ENCODE measurements at places on chromosomes 1 and 21.
A peak's percentile ranks its signal among the peaks of the same experiment; 100 is the strongest.

DNA sequence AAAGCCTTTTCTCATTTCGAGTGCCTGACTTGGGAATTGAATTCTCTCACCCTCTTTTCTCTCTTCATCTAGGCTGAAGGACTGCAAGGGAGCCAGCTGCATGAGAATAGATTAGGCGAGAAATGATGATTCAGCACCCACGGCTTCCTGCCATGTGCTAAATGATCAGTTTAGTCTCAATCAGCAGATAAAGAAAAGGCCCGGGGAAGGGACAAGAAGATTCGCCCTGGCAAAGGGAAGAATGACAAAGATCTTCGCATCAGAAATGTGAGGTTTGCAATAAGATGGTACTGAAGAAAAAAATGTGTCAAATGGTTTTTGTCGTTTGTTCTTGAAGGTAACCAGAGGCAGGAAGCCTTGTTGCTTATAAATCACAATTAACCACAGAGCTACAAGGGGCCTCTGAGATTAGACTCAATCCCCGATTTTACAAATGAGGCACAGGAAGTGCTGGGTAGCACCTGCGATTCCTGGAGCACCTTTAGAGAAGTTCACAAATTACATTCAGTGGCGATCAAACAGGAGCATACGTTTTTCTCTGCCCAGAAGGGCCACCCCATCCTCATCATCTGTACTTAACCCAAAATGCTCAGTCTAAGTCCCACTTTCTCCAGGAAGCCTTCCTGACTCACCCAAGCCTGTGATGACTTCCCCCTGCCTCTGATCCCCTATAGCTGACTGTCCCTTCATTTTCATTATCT, 183.4 kb downstream of the ZNF281 start:
- DNase-seq = peak; percentile 5

- DNase-seq = no peak
These were observed 46.9 kb upstream of the LHX8 start for GRCh38 chr1:75087278-75087677.

- no peak for DNase-seq
These were observed 1.1 kb downstream of the TBX19 start for GRCh38 chr1:168281603-168282325.

- DNase-seq = peak; percentile 92
These were observed 76.8 kb downstream of the SLC45A1 start for GRCh38 chr1:8394456-8395321.

GRCh38 chr21:38525454-38525853, 27.2 kb upstream of the ERG start:
- DNase-seq = no peak

GRCh38 chr1:67853704-67854103, 20.4 kb upstream of the GNG12 start:
- peak; percentile 87 for DNase-seq

GRCh38 chr1:159940006-159940620, 5.3 kb downstream of the IGSF9 start:
- no peak for DNase-seq

- no peak for DNase-seq
These were observed 147.0 kb upstream of the FMN2 start for GRCh38 chr1:239944666-239945065.

DNA sequence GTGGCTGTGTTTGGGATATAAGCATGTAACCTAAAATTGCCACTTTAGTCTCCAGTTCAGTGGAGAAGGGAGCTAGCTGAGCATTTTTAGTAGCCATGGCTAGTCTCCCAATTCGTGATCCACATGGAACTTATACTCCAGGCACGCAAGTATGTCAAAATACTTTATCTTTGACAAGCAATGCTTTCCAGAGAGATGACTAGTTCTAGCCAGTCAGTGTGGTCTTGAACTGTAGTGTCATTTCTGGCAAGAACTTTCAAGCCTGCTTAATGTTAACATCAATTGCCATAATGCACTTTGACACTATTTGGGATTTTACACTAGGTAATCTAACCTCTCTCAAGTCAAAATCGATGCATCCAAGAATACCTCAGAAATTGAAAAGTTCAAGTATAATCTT, 660.0 kb downstream of the PTPRC start:
- DNase-seq = peak; percentile 82

DNA sequence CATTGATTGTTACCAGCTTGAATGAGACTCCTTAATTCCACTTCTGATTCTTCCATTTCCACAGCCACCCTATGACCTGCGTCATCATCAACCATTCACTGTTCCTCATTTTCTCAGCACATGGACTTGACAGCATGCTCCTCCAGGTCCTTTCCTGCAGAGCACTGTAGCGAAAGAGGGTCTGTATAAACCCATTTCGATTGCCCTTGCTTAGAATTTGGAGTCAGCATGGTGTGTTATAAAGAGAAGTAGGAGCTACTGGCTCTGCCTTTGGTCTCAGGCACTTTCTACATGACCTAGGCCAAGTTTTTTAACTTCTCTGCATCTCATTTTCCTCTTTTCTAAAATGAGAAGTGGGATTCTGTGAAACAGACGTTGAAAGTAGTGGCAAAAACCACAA, 133.8 kb downstream of the AK5 start:
- DNase-seq = no peak

DNA sequence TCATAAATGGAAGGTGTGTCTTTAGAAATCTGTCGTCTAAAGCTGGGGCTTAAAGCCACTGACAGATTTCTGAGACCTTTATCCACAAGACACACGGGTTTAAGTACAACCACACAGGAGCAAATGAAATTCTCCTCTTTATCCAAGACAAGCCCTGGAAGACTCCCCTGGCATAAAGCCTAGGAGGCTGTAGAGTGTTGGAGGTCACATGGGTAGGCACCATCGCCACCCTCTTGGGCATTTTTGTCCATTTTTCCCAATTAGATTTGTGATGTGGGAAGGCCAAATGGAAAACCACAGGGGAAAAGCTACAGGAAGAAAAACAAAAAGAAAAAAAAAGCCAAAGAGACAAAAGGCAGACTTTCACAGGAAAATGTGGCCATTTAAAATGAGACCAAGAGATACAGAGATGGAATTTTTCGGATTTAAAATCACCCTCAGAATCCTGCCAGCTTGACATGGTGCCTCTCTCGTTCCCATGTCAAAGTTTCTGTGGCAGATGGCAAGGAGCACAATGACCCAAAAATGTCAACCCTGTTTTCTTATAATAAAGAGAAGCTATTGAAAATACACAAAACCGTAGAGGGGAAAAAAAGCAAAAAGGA, 91.9 kb downstream of the PLD5 start:
- DNase-seq = no peak

GRCh38 chr1:226322986-226323385, 14.0 kb upstream of the LIN9 start:
- no peak for DNase-seq

DNA sequence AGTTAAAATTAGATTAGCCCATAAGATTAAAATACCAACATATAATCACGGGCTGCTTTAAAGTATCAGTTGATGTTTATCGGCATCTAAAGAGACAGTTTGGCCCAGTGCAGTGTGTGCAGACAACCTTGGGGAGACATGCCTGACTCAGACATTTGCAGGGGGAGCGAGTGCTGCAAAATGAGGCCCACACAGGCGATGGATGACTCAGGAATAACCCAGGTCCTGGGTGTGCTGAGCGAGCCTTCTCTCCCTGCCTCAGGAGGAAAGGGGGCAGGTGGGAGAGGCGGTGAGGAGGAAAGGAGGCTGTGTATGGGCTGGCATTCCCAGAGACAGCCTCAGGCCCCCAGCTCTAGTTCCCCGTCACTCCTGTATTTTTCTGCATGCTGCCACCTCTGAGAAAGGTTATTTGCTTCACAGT, 9.0 kb downstream of the SLC9A1 start:
- DNase-seq = peak; percentile 73

- peak; percentile 57 for DNase-seq
These were observed 433.4 kb upstream of the CAMK1G start for GRCh38 chr1:209150114-209150513.

GRCh38 chr1:172903581-172904220, 147.0 kb downstream of the TNFSF18 start:
- DNase-seq = no peak

- DNase-seq = peak; percentile 54
These were observed 326.1 kb upstream of the BEND5 start for GRCh38 chr1:49102752-49103151.

DNA sequence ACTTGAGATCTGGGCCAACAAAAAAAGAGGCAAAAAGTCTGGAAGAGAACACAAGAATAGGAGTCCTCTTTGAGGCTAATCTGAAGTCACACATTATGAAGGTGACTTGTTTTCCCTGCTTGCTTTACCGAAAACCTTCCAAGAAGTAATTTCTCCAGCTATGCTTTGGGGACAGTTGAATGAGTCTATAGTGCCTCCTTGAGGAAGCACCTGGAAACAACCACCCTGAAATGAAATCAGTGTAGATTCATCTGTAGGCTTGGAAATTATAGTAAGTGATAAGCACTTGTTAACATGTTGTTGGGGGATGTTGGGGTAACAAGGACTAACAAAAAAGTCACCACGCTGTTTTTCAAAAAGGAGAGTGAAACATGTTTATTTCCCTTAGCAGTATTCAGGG, 23.4 kb upstream of the RPTN start:
- peak; percentile 31 for DNase-seq

DNA sequence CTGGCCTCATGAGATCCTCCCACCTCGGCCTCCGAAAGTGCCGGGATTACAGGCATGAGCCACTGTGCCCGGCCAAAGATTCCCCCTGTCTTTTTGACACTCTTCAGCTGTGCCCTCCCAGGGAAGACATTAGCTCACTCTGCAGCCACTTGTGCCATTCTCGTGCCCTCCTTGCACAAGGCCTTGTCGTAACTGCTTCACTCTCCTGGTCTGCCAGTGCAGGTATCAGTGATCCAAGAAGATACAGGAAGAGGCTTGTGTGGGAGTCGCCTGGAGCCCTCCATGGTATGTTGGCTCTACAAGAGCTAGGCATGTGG, 22.0 kb upstream of the WDR26 start:
- no peak for DNase-seq

DNA sequence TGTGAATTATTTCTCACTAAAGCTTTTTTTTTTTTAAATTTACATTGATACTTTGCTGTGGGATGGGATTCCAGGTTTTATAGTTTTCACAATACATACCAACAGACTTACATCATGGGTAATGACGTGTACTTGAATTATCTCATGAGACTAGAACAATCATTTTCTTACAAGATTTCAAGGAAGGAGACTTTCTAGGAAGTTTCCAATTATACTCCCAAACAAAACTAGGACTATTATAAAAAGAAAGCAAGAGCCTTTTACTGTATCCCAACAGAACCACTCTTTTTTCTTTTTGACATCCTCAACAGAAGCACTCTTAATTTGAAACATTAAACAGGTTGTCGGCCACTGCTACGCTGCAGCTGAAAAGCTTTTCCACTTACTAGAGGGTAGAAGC, 48.7 kb downstream of the TESK2 start:
- DNase-seq = peak; percentile 83

DNA sequence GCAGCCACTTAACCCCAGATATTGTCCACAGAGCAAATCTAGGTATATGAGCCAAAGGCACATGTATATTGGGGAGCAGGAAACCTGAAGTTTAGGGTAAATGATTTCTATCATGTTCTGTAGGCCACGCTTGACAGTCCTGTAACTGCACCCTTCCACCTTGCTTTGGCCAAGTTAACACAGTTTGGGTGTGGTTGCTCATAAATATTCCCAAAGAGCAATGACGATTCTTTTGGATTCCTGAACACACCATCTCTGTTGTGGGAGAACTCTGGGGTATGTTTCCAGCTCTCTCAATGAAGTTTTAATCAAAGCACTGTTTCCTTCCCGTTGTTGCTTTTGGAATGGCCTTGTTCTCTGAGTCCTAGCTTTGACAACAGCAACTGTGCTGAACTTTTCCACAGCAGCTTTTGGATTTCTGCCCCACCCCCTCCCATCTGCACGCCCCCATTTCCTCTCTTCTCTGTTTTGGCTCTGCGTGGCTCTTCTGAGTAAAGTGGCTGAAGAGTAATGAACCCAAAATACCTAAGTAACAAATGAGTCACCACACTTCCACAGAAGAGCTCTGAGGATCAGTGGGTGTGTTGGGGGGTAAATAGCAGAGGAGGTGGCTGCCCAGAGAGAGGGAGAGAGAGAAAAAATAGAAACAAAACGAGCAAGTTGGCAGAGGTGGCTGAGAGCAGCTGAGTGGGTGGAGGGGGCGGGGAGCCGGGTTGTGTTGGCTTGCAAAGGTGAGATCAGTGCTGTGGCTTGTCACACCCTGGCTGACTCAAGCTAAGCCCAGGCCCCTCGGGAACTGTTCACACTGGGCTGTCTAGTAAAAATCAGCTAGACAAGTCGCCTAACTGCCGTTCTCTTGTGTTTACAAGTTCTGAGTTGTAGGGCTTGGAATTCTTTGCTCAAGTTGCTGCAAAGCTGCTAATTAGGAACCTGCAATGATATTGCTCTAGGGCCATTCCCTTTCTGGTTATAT, 26.9 kb upstream of the RAP1A start:
- DNase-seq = peak; percentile 86

- no peak for DNase-seq
These were observed 5.2 kb downstream of the TMCO1 start for GRCh38 chr1:165763442-165763841.

- no peak for DNase-seq
These were observed 9.2 kb downstream of the VASH2 start for GRCh38 chr1:212959266-212960220.

DNA sequence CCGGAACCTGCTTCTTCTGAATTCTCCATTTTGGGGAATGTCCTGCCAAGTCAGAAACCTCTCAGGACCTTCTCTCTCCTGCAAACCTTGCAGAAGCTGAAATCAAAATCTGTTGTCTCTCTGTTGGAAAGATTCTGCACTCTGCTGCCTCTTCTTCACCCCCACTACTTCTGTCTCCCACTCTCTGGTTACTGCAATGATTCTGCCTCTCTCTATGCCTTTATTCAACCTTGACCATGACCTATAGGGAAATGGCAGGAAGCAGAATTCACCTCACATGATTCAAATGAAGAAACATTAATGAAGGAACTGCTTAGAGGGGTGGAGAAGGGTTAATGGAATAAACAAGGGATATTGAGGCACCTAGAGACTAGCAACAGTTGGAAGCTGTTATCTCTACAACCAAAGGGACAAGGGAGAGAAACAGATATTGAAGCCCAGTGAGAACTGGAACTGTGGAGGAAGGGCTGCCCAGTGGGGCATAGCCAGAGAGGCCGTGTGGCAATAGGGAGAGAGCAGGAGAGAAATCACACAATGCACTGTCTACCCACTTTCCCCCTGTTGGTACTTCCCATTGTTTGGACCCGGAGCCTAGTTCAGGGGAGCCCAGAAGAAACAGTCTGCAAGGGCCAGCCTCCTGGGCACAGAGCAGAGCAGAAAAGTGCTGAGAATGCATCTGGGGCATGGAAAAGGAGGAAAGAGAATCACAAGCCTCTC, 76.1 kb upstream of the JUN start:
- DNase-seq = no peak

GRCh38 chr1:40232444-40232843, 15.3 kb upstream of the TMCO2 start:
- DNase-seq = no peak

- no peak for DNase-seq
These were observed 666 bp upstream of the BEND5 start for GRCh38 chr1:48777219-48777895.

- DNase-seq = peak; percentile 61
These were observed 20.9 kb downstream of the SLC1A7 start for GRCh38 chr1:53121319-53122172.

- no peak for DNase-seq
These were observed 19.7 kb downstream of the STUM start for GRCh38 chr1:226568077-226568831.

GRCh38 chr1:167487614-167488013, 30.7 kb downstream of the CD247 start:
- no peak for DNase-seq

- DNase-seq = no peak
These were observed 142.1 kb downstream of the KCNT2 start for GRCh38 chr1:196466166-196466565.

GRCh38 chr1:13451399-13451965, 41.2 kb downstream of the PRAMEF20 start:
- peak; percentile 5 for DNase-seq

GRCh38 chr1:173870252-173871075, 2.3 kb downstream of the ZBTB37 start:
- no peak for DNase-seq
